Astrocyte of the hippocampus (primary cell): ENCODE measurements at places on chromosomes 5 and 9.
A peak's percentile ranks its signal among the peaks of the same experiment; 100 is the strongest.

DNA sequence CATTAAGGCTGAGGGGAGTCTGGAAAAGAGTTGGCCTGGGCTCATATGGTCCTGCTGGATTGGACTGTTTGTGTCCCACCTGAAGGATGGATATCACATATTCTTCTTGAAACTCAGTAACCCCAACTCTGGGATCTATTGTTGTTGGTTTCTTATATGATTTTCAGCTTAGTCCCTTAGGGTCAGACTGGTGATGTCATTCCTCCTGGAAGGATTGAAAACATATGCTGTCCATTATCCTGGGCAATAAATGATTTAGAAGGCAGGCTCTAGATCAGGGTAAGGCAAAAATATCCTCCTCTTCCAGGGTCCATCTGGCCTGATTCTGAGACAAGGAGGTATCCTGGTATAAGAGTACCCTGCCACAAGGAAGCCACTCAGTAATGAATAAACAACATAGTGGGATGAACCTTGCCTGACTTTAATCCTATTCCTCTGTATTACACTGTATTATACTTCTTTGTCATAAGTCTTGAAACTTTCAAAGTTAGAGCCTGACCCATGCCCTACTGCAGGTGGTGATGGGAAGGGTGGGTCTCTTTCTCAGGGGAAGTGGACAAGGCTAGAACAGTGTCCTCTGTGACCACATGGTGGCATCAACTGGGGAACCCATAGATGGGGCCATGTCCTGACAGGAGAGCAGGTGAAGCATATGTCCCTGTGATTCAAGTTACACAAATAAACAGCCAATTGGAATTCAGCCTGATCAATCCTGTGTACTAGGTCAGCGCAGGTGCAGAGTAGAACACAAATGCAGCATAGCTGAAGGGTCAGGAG is 454.4 kb upstream of the TRPC7 start:
- no peak for DNase-seq

DNA sequence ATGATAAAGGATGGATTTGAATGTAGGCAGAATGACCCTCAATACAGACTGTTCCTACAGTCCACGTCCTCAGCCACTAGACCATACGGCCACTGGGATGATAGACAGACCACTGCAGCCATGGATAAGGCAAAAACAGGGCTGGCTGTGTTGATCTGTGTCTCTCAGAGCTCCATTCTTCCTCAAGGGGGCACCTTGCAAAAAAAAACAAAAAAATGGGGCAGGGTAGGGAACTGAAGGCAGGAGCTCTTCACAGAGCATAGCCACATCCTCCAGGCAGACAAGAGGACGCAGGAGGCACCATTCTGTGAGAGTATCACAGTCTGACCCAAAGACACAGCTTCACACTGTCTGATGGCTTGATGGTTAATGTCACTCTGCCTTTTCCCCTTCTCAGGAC is 61.2 kb upstream of the GABRP start:
- no peak for DNase-seq

- no peak for DNase-seq
Measured at GRCh38 chr5:116421080-116421629, 153.5 kb downstream of the SEMA6A start.

- no peak for DNase-seq
Measured at GRCh38 chr5:8525819-8526218, 656.9 kb downstream of the MTRR start.

- peak; percentile 8 for DNase-seq
Measured at GRCh38 chr5:167639766-167640165, 651.7 kb upstream of the WWC1 start.

DNA sequence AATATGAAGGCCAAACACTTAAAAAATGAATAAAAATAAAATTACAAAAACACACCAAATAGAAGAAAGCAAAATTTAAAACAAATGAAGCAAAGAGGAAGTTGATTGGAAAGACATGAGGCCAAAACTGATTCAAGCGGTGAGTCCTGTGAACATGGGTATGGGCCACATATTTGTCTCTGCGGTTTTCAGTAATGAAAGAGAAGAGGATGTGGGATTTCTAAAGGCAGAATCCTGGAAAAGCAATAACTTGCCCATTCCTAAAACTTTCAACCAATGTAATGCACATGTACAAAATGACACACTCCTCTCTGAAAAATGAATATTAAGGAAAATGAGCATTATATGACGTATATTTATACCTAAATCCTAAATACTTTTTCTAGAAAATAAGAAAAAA is 263.7 kb downstream of the SEMA5A start:
- DNase-seq, result no peak

GRCh38 chr5:81402192-81402930 is 8.4 kb upstream of the ACOT12 start:
- no peak for DNase-seq

GRCh38 chr9:110099236-110100095 is 108.5 kb downstream of the C9orf152 start:
- peak; percentile 57 for DNase-seq
